HT-29 (cell line): ENCODE measurements at places on chromosomes 16 and 17.

GRCh38 chr17:16381496-16381820, 567 bp downstream of the UBB start:
- DNase-seq = peak; percentile 22

GRCh38 chr16:47613251-47613650, 152.1 kb downstream of the PHKB start:
- DNase-seq = no peak

- no peak for DNase-seq
Measured at GRCh38 chr17:13268791-13269595, 251.2 kb upstream of the ELAC2 start.

DNA sequence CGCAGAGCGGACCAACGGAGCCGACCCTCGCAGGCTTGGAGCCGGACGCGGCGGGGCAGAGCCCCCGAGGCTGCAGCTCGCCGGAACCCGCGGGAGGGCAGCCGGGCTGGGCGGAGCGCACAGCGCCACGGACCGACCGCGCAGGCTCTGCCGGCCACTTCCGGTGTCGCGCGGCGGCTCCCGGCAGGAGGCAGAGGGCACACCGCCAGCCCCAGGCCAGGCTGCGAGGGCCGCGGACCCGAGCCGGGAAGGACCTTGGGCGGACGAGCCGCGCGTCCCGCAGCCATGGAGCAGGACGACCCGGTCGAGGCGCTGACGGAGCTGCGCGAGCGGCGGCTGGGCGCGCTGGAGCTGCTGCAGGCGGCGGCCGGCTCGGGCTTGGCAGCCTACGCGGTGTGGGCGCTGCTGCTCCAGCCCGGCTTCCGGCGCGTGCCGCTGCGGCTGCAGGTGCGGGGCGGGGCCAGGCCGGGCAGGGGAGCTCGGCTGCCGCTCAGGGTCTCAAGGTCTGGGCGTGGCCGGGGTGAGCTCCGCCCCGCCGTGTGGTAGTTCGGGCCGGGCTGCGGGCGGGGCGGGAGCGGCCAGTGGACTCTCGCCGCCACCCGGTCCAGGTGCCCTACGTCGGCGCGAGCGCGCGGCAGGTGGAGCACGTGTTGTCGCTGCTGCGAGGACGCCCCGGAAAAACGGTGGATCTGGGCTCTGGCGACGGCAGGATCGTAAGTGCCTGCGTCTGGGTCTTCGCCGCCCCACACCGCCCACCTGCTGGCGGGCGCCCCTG, at the start of gene ANTKMT:
TSS of gene ANTKMT (plus strand) at position 157 of the 775 bp plus-strand sequence. CDS start at position 286, 129 bp downstream.
- DNase-seq = peak; percentile 92

GRCh38 chr16:68577352-68577853, 38.3 kb downstream of the ZFP90 start:
- no peak for DNase-seq

DNA sequence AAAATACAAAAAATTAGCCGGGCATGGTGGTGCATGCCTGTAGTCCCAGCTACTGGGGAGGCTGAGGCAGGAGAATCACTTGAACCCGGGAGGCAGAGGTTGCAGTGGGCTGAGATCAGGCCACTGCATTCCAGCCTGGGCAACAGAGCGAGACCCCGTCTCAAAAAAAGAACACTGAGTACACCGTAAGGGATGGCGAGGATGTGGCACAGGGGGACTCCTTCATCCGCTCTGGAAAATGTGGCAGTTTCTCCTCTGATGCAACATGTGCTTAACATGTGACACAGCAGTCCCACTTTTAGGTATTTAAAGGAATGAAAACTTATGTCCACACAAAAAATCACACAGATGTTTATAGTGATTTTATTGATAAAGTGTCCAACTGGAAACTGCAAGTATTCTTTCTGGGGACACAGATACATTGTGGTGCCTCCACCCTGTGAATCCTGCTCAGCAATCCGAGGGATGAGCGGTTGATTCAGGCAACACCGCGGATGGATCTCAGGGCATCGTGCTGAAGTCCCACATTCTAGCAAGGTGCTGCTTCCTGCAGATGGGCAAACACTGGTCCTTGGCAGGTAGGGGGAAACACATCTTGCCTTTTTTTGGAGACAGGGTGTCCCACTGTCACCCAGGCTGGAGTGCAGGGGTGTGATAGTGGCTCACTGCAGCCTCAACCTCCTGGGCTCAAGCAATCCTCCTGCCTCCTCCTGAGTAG, 3.5 kb upstream of the C16orf95 start:
- no peak for DNase-seq

DNA sequence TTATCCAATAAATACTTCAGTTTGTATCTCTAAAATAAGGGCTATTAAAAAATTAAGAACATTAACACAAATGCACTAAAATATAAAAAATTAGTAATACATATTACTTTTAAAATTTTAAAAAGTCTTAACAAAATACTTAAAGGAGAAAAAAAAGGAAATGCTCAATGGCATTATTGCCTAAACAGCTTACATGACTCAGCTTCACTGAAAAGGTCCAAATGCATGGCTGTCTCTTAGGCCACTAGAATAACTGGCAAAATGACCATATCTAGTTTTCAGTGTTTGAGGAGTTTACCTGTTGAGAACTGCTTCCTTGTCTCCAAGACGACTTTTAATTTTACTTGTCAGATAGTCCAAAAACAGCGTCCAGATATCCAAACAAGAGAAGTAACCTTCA, 66.0 kb downstream of the XPO6 start:
- no peak for DNase-seq

GRCh38 chr16:67843343-67843765, 1.2 kb downstream of the THAP11 start:
- no peak for DNase-seq

GRCh38 chr17:72456075-72456474, 335.3 kb downstream of the SOX9 start:
- DNase-seq = peak; percentile 81

GRCh38 chr17:57866723-57867122, 16.9 kb upstream of the MRPS23 start:
- no peak for DNase-seq

DNA sequence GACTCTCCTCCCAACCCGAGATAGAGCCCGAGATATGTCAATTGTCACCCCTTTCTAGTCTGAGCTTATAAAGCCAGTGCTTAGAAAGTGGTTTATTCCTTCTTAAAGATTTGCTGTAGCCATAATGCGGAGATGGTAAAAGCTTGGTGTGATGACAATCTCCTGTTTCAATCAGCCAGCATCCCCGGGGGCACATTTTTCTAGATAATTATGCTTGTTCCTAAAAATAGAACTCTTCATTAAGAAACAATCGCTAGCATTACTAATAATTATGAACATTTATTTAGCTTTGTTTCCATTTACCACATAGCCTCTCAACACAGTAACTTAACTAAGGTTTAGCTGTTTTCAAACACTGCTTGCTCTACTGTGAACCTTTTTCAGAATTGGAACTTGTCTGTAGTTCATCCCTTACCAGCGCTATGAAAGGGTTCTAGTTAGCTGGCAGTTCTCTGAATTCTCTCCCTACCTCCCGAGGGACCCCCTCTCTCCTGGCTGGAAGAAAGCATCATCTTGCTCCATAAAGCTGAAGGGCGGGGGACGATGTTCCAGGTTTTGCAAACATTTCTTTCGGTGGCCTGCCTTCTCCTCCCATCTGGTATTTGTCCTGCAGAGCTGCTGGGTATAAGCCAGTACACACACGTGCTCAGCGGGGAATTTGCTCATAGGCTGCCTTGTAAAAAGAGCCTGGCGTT, 922 bp upstream of the MRPL58 start:
- no peak for DNase-seq

DNA sequence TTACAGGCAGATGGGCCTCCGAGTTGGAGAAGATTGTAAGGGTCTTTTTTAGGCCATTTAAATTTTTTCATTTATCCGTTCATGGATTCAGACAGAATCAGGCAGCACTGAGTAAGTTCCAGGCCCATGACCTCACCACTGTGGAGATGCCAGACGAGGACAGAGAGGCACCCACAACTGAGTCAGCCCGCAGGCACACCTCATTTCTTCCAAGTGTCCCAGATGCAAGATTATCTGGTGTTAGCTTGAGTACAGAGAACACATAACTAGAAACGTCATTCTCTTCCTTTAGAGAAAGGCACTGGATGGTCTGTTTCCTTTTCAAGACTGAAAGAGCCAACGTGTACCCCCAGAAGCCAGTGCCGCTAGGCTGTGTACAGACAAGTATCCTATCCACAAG, 16.9 kb downstream of the CLEC16A start:
- DNase-seq = no peak

DNA sequence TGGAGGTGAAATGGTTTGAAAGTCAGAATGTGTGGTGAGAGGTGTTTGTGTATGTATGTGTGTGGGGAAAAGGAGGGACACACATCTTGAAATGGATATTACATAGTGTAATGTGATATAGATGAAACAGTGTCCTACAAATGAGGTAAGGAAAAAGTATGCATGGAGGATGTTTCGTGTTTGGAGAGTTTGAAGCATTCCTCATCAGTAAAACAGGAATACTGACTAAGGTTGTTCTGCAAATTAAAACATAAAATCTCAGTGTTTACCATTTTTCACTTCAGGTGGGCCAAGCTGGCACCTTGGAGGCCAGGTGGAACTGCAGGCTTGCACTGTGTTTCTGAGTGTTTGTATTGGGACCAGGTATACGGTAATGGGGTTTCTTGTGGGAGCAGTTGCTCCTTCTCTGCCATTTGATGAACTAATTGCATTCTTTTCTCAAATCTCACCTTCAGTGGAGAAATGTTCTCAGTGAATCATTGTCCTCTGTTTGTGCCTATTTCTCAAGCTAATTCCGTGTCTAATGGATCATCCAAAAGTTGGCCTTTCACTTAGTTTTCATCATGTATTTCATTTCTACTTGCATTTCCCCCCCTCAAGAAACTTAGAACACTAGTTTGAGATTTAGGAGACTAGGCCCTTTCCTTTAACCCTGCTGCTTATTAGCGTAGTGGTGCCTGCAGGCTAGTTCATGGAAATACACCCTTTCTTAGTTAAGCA, 8.2 kb upstream of the TBKBP1 start:
- DNase-seq = no peak

- DNase-seq = no peak
Measured at GRCh38 chr17:31415004-31415454, 23.6 kb downstream of the RAB11FIP4 start.

DNA sequence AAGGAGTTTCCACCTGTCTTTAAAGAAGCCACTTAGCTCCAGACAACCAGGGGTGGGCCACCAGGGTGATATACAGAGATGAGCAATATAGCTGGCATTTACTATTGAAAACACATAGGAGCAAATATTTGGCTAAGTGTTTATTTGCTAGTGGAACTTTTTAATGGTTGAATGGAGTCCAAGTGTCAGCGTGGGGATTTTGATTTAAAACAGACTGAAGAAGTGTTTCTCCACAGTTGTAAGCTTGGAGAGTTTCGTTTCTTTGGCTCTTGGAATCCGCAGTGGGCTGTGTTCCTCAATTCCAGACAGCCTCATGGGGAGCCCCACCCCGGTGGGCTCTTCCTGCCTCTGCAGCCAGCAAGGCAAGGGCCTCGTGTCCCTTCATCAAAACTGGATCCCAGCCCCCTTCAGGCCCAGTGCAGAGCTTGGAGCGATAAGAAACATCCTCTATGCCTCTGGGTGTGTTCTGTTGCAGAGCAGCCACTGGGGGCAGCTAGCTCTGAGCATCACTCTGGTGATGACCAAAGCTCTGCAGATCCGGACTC, 36.1 kb downstream of the NOG start:
- DNase-seq = peak; percentile 12

DNA sequence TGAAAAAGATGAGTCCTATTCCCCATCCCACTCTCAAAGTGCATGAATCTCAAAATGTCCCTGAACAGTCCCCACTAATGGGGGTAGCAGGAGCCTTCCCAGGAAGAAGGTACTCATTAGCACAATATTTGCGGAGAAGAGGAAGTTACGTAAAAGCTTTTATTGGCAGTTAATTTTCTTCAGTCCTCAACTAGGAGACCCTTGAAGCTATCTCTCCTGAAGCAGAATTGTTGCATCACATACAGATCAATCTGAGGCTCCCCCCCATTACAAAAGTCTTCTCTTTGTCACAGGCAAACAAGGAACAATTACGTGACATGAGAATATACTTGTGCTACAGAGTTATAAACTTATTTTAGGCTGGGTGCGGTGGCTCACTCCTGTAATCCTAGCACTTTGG, 14.2 kb downstream of the SLFN12L start:
- no peak for DNase-seq

- no peak for DNase-seq
Measured at GRCh38 chr16:49216593-49216992, 65.0 kb downstream of the CBLN1 start.

DNA sequence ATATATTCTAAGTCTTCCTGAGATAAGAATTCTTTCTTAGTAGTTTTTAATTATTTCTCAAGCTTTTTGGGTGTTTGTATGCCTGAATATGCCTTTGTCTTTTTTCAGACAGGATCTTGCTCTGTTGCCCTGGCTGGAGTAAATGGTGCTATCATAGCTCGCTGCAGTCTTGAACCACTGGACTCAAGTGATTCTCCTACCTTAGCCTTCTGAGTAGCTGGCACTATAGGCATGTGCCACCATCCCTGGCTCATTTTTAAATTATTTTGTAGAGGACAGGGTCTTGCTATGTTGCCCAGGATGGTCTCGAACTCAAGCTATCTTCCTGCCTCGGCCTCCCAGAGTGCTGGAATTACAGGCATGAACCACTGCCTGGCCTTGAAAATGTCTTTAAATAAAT, 41.6 kb downstream of the MAP2K4 start:
- no peak for DNase-seq

DNA sequence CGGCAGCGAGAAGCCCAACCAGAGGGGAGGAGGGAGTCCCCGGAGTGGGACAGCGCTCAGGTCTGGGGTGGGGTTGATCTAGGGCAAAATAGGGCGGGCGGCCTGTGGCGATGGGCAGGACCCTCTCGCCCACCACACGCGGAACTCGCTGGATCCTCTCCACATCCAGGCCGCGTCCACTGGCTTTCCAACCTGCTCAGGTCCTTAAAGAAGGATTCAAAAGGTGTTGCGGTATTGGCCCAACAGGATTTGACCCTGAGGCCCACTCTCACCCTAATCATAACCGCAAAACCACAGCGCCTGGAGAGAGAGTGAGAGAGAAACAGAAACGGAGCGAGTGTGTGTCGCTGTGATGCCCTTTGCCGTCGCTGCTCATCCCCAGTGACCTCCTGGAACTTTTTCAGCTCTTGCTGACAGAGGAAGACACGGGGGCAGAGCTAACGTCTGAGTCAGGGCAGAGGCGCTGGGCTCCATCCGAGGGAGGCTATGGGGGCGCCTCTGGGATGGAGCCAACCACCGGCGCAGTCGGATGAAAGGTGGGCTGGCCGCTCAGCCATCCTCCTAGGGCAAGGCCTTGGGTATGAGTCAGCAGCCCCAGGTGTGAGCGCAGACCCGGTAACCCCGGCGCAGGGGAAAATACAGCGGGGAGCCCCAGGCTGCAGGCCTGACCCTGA, 16.7 kb upstream of the OR1F1 start:
- no peak for DNase-seq

DNA sequence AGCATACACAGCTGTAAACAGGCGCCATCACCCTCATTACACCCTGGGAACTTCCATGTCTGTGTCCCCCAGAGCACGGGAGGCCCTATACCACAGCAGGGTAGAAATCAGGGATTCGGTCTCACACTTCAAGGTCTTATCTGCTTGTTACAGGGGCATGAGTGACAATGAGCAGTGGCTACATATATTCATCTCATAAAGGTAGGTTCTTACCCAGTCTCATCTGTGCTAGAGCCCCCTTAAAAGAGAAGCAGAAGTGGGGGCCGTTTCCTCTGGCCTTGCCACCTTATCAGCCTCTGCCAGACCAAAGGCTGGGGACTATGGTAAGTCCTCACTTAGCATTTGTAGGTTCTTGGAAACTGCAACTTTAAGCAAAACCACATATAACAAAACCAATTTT, 46.5 kb downstream of the IRX5 start:
- DNase-seq = no peak

GRCh38 chr17:71192039-71192555, 928.7 kb upstream of the SOX9 start:
- no peak for DNase-seq
